ENCODE measurements at places on chromosomes 13 and 19. TPM values are rescaled to one million over a fixed set of nuclear protein-coding genes. Genes with fewer than 3 reads are reported as not detected.

The EFNB2 gene
- total RNA-seq: 26.0 TPM

The IGFL2 gene
- 1.2 TPM for total RNA-seq

DNA sequence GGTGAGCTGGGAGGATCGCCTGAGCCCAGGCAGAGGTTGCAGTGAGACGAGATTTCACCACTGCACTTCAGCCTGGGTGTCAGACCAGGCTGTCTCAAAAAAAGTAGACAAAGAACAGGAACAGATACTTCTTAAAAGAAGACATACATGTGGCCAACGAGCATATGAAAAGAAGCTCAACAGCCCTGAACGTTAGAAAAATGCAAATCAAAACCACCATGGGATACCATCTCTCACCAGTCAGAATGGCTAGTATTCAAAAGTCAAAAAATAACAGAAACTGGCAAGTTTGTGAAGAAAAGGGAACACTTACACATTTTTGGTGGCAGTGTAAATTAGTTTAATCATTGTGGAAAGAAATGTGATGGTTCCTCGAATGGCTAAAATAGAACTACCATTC, 3.0 kb upstream of the LGALS14 start:
- DNase-seq: no peak

DNA sequence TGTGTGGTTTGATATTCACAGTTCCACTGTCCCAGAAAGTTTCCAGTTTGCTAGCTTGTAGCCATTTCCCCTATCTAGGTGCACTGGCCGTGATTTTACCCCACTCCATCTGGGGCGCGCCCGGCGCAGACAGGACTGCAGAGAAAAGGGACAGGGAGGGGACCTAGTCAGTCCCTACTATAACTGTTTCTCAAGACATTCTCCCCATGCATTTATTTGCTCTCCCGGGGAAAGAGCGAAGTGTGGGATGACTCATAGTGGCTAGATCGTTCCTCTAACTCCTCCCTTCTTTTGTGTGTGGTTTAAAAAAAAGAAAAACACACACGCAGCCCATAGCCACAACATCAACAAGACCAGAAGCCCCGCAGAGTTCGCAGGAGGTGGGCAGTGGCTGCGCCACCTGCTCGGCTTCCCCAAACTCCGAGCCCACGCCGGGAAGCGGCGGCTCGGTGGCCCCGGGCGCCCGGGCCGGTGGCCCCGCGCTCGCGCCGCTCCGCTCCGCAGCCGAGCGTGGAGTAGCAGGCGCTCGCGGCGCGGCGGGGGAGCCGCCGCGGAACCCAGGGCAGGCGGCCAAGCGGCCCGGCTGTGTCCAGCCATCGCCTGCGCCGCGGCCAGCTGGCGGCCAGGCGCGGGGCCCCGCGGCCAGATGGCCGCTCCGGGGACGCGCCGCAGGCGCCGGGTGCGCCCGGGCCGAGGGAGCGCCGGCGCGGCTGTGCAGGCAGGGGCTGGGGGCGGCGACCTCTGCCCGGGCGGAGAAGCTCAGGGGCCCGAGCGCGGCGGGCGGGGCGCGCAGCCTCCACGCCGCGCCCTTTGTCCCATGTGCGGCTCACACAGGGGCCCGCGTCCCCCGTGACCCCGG, 653 bp downstream of the TMTC4 start:
- DNase-seq: peak; percentile 83

GRCh38 chr13:21458451-21458812, 671 bp downstream of the ZDHHC20 start:
- peak; percentile 48 for DNase-seq

DNA sequence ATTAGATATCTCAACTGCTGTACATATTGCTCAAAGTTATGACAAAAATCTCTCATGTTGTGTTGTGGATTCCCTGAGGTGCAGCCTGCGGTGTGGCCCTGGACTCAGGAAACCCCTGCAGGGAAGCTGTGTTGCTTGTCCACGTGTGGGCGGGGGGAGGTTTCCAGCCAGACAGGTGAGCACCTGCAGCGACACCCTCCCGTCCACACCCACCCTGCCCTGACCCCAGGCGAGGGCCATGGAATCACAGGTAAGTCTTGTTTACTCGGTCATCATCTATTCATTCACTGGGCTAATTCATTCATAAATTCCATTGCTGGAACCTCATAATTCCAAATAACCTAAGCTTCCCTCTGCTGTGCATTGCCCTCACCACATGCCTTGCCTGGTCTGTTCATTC, 14.1 kb downstream of the PLPP2 start:
- DNase-seq: no peak

DNA sequence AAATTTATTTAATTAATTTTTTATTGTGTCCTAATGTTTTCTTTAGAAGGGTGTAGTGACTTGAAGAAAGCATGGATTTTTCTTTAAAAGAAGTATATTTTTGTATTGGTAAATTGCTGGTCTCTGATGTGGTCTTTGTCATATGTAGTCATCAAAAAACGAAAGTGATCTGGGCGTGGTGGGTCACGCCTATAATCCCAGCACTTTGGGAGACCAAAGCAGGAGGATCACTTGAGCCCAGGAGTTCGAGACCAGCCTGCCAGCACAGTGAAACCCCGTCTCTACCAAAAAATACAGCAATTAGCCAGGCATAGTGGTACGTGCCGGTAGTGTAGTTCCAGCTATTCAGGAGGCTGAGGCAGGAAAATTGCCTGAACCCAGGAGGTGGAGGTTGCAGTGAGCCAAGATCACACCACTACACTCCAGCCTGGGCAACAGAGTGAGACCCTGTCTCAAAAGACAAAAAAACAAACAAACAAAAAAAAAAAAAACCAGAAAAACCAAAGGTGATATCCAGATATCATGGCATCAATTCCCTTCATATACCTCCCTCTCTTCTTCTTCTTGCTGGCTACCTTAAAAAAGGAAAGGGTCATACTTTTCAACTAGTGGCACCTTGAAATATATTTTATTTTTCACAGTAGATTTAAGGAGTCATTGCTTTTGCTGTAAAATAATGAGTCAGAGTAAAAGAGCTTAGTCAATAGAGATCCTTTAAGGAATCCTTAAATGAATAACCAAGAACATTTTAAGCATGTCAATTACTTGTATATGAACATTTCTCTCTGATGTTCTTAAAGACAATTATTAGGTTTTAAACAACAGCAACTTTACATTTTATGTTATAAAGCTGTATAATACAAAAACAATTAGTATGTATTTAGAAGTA, 19.9 kb downstream of the KCTD4 start:
- no peak for DNase-seq
